ENCODE measurements at places on chromosomes 7 and 10.

DNA sequence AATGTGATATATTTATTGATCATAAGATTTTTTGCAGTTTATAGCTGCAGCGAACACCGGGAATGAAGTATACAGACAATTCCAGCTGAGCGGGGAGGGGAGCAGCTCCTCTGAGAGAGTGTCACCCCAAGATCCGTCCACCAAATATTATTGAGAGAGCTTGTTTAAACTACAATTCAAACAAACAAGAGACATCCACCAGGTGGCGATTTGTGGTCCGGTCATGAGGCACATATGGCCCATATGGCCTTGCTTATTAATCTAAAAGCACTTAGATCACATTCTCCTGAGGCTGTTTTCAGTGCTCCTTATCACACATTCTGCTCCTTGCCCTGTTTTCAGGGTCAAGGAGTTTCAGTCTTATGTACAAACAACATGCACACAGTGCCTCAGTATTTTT is 83.1 kb downstream of the THSD7A start:
- DNase-seq: no peak

- DNase-seq: no peak
Observed at GRCh38 chr7:150587551-150587950, 20.4 kb downstream of the GIMAP4 start.

- no peak for DNase-seq
Observed at GRCh38 chr10:49010295-49010694, 70.7 kb upstream of the LRRC18 start.

DNA sequence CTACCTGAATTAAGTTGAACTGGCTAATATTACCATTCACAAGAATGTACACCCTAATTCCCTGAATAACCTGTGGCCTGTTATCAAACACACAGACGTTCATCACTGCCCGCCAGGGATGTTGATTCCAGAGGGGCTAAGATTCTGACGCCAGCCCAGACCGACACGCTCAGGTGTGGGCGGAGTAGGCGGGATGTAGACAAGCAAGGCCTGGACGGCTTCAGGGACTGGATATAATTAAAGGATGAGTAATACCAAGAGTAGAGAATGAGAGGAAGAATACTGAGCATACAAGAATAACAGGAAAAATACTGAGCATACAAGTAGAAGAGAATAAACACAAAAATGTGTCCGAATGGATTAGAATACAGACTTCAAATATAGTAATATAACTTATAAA is 29.0 kb downstream of the CUBN start:
- no peak for DNase-seq

- no peak for DNase-seq
Observed at GRCh38 chr7:150852371-150852905, at the start of gene AOC1. TSS of gene AOC1 (plus strand) at chr7:150852517. CDS start at chr7:150856471, 3,954 bp downstream.

- DNase-seq: no peak
Observed at GRCh38 chr10:86170255-86171108, 196.1 kb downstream of the GRID1 start.

DNA sequence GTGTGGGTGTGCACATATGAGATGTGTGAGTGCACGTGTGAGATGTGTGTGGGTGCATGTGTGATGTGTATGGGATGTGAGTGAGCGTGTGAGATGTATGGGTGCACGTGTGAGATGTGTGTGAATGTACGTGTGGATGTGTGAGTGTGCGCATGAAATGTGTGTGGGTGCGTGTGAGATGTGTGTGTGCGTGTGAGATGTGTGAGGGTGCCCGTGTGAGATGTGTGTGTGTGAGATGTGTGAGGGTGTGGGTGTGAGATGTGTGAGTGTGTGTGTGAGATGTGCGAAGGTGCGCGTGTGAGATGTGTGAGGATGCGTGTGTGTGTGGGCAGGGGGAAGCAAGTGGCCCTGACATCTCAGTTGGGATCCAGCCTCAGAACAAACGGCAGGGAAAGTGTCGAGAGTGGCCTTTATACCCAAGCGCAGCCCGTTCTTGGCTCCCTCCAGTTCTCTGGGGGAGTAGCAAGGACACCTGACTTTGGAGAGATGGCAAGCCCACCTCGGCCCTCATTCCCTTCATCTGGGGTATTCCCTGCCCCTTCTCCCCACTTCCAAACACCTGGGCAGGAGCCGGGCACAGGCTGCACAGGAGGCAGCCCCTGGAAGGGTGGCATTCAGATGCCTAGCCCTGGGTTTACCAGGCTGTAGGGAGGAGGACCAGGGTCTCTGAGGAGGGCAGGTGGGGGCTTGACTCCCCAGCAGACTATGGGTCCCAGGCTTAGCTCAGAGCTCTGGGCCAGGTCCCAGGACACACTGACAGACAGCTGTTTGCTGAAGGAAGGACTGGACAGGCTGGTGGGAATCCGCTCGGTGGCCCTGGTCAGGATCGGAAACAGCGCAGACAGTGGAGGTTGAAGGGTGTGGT is 31.6 kb downstream of the PPIF start:
- DNase-seq: no peak

- DNase-seq: peak; percentile 74
Observed at GRCh38 chr7:19107356-19108146, 9.9 kb downstream of the TWIST1 start.

- no peak for DNase-seq
Observed at GRCh38 chr10:3874990-3875841, 90.2 kb upstream of the KLF6 start.

DNA sequence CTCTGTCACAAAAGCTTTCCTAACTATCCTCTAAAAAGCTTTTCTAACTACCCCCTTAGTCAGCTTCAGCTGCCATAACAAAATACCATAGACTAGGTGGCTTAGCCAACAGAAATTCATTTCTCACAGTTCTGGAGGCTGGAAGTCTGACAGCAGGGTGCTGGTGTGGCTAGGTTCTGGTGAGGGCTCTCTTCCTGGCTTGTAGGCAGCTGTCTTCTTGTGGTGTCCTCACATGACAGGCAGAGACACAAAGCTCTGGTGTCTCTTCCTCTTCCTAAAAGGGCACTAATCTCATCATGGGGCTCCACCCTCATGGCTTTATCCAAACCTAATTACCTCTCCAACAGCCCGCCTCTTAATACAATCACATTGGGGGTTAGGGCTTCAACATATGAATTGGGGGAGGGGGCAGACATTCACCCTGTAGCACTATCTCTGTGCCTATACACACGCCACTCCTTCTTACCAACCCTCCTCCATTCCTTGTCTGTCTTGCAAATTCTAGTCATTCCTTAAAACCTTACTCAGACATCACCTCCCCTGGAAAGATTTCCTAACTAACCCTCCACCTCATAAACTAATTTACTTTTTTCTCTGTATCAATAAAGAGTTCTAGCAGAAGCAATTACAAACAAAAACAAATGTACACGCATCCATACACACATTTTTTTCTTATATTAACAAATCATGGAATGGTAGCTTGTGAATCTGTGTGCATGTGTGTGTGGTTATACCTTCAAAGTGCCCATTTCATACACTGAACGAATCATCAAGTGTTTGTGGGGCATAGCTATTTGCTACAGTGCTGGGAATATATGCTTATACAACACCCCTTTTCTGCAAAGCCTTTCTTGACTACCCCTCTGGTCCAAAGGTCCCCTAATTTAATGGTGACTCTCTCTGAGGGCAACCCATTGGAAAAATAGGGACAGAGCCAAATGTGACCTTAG is 26.4 kb downstream of the RHOBTB1 start:
- DNase-seq: no peak

GRCh38 chr10:71972746-71973695 is 8.8 kb downstream of the CHST3 start:
- no peak for DNase-seq

DNA sequence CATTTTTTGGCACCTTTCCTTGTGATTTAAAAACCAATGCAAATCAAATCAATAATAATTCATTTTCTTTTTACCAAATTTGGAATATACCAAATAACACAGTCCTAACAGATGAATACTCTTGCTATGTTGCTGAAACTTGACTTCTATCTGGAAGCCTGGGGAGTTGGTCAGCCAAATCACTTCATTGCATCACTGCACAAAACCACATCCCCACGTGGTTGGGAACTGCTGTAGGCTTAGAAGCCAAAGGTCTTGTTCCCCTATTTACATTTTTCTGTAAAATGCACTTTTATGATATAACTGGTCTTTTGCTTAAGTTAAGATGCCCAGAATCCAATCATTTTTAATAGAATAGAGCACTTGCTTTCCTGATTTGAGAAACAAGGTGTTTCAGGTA is 15.2 kb downstream of the GPR85 start:
- no peak for DNase-seq

GRCh38 chr7:65925040-65925439 is 52.2 kb downstream of the VKORC1L1 start:
- no peak for DNase-seq

DNA sequence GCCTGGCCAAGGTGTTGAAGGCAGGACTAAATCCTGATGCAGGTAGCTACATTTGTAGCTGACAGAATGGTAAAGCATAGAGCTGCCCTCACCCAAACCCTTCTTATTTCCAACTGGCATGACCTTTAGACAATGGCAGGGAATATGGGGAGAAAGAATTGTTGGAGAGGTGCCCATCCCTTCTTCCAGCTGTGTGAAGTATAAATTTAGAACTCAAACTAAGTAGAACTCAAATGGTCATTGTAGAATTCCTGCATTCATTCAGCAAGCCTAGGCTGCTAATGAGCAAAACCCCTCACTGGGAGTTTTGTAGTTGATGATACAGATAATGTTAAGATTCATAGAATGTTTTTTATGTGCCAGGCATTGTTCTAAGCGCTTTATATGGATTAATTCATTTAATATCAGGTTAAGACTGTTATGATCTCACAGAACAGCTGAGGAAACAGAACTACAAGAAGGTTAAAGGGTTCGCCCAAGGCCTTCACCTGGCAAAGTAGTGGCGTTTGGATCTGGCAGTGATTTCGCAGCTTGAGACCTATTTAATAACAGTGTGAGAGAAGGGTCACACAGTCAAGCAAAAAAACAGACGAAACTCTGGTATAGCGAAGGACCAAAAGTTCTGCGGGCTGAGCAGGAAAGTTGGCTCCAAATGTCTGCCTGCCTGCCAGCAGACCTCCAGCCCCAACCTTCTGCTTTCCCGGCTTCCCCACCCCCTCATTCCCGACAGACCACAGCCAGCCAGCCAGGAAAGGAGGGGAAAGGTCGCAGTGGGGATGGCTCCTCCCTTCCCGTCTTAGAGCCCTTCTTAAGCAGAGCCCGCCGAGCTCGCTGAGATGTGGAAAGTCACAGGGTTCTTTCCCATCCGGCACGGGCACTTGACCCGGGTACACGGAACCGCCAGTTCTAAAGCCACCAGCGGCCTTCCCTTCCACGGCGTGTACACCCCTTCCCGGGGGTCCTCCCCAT is 1.6 kb upstream of the HILPDA start:
- DNase-seq: peak; percentile 97

DNA sequence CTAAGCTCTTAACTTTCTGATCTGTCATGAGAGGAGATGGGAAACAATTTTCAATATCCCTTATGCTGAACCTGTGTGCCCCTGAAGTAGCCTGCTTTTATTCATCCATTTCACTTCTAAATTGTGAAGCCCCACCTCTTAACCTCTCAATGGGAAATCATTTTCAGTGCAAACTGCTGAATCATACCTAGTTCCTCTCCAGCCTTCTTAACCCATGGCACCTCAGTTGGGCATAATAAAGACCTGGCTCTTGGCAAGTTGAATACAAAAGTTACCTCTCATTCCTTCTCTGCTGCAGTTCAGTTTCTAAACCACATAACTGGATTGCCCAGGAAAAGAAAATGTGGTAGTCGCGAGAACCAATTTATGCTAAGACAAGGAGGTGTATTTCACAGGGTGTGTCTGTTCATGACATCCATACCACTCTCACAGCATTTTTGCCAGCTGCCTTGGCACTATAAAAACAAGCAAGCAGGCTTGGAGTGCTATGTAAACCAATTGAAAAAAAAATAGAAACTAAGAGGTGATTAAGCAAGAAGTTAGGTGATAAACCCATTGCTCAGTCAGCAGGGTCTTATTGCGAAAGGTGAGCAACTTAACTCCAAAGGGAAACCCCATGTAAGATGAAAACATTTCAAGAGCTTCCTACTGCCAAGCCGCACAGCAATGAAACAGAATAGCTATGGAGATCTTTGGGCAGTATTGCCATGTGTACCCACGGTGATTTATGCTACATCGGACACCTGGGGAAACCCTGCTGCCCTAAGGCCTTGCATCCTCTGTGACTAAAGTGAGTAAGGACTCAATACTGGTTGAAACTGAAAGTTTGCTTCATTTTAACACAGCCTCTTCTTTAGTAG is 57.0 kb upstream of the DKK1 start:
- DNase-seq: no peak

- DNase-seq: no peak
Observed at GRCh38 chr10:71579668-71580067, 139.9 kb downstream of the C10orf105 start.

DNA sequence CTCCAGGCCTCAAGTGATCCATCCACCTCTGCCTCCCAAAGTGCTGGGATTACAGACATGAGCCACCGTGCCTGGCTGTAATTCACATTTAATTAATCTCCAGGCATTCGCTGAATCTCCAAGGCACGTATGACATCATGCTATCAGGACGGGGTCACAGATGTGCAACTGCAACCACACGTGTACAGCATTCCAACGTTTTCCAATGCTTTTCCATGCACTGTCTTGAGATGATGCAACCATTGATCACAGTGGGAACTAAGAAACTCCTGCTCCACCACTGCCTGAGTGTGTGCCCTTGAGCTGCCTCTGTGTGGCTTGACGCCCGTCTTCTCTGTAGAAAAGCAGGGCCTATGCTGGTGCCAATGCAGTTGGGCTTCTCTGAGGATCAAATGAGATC is 119.8 kb upstream of the LYZL2 start:
- DNase-seq: no peak

GRCh38 chr10:130243015-130243414 is 106.8 kb downstream of the GLRX3 start:
- DNase-seq: no peak

DNA sequence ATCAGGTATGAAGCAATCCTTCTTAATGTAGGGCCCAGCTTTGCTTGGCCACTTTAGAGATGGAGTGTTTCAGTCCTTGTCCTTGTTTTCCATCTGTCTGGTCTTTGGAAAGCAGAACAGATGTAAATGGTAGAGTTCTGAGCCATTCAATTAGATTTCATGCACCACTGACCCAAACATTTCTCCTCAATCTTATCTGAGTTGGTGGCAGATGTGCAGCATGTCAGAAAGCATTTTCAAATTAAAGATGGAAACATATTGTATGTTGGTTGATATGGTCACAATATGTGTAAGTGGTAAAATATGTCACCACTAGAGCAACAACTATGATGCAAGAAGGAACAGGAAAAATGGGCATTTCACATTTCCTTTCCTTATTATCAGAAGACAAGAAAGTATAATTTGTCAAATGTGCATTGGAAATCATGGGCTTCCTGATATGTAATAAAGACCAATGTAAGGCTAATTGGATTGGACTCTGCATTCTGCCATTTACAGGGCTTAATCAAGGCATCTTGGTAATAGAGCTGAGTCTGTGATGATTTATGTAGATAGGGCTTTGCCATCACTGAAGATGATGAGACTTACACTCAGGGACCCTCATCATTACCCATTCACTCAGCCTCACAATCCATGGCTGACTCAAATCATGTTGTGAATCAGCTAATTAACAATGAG is 750.7 kb downstream of the NRG3 start:
- no peak for DNase-seq

DNA sequence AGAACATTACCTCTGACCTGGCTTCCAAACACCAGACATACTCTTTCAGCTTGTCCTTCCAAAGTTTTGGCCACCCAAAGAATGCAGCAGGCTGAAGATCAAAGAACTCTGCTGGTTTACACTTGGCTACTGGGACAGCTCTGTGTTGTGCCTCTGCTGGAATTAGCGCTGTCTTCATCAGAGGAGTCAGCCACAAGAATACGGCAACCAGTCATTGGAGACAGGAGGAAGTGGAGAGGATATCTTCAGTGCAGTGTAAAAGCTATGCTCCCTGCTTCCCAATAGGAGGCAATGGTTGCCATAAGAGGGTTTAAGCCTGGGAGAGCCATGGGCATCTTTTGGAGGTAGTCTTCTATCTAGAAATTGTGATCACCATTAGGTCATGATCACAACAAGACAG is 126.7 kb upstream of the WNT16 start:
- no peak for DNase-seq

Data from left hindlimb (tissue), 1 donor.